Left lung (tissue), 14 donors: ENCODE measurements at places on chromosomes 6 and 20. TPM values are rescaled to one million over a fixed set of nuclear protein-coding genes. Genes with fewer than 3 reads are reported as not detected.

The LAMA5 gene
- polyA plus RNA-seq: 123 TPM

The TNFRSF6B gene
- 3.5 TPM for polyA plus RNA-seq

- DNase-seq: peak; percentile 71
Measured at GRCh38 chr6:84763886-84764331, 489 bp downstream of the TBX18 start.

- DNase-seq: no peak
Measured at GRCh38 chr6:124026694-124027093, 223.0 kb downstream of the NKAIN2 start.
